ENCODE measurements at places on chromosomes 5 and 9.

DNA sequence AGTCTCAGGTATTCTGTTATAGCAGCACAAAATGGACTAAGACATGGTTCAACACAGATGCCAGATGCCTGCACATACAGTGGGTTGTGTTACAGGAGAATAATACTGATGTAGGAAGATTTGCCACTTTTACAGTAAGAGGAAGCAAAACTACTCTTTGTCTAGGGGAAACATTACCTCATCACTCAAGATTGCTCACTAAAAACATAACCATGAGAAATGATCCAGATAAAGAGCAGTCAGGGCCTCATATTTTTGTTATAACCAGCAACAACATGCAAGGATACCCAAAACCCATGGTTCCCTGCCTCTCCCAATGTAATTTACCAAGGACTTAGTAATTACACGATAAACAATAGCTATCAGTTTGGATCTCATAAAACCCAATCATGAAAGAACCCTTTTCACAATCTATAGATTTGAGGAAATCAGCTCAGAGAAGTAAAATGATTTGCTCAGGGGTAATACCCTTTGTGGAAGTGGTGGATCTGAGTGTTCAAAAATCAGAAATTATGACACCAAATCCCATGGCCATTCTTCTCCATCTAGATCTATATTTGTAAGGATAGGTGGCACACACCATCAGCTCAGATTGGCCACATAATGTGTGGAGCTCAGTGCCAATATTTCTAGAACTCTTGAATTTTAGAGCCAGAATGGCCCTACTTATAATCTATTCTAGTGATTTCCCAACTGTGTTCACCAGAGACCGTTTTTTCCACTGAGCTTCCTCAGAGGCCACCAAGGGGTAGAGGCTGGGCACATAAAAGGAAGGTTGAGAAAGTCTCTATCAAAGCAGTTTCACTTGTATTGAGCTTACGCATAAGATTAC is 27.8 kb downstream of the DPYSL3 start:
- no peak for DNase-seq

GRCh38 chr5:14873093-14873492 is 1.5 kb upstream of the ANKH start:
- no peak for DNase-seq

DNA sequence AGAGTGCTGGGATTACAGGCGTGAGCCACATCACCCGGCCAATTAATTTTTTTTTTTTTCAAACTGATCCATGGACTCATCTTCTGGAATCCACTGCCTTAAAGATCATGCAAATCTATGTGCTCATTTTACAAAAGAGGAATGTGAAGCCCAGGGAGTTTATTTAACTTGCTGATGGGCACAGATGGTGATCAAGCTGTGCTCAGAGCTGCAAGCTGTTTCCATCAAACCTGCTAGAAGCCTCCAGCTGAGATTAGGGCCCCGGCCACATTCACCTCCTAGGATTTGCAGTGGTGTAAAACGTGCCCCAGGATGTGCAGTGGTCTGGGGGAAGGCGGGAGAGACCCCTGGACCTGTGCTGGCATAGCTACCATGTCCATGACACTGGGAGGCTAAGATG is 56.1 kb upstream of the TUT7 start:
- no peak for DNase-seq

DNA sequence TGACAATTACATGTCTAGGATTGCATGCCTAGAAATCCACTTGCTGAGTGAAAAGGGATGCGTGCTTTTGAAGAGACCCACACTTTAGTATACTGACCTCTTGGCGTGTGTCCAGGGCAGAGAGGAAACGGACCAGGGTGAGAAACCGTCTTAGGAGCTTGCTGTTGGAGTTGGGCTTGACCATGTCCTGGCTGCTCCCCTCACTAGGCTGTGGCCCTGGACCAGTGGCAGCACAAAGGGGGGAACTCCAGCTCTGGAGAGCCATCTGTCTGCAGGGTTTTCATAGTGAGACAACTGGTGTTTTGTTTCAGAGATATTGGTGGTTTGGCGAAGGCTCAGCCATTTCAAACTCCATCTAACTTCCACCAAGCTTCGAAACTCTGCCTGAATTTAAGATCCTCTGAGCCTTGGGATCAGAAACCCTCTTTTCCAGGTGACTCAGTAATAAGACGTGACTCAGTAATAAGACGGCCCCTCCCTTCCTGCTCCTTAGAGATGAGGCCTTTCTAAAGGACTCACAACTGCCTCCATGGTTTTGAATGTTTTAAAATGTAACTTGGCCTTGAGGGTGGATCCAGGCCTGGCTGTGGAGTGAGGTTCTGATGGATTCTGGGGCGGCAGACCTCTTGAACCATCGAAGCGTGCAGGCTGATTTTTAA is 165.8 kb downstream of the MELK start:
- DNase-seq, result no peak

GRCh38 chr5:60806591-60807243 is 37.4 kb downstream of the ELOVL7 start:
- no peak for DNase-seq

DNA sequence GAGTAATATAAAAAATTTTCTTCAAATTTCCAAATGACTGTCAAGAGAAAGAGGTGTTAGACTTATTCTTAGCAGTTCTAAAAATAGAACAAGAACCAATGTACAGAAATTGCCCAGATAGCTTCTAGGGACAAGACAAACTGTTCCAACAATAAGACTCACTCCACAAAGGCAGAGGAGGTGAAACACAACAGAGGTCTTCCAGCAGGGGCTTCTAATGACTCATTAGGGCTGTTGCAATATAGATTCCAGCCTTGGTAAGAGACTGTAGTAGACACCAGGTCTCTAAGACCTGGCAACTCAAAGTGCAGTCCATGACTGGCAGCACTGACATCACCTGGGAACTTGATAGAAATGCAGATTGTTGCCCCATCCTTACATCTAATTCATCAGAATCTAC is 134.6 kb upstream of the VLDLR start:
- no peak for DNase-seq

- no peak for DNase-seq
These were observed 329.5 kb downstream of the KIAA0825 start for GRCh38 chr5:94288937-94289336.

DNA sequence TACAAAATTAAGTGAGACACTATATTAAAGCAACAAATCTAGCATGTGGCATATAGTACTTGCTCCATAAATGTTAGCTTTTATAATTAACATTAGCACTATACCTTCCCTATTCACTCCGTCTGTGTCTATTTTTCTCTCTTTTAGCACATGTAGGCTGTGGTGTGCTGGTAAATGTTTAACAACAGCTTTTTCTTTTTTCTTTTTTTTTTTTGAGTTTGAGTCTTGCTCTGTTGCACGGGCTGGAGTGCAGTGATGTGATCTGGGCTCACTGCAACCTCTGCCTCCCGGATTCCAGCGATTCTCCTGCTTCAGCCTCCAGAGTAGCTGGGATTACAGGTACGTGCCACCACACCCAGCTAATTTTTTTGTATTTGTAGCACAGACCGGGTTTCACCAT is 62.1 kb downstream of the SPRY4 start:
- DNase-seq, result no peak

- no peak for DNase-seq
These were observed 1.8 kb downstream of the MARCHF6 start for GRCh38 chr5:10355071-10355889.

All from renal cortex interstitium (tissue), 15 donors.